AG09309 (cell line): ENCODE measurements at places on chromosomes 3 and 15.

- DNase-seq, result no peak
These were observed 220.7 kb upstream of the AZI2 start for GRCh38 chr3:28569357-28569756.

DNA sequence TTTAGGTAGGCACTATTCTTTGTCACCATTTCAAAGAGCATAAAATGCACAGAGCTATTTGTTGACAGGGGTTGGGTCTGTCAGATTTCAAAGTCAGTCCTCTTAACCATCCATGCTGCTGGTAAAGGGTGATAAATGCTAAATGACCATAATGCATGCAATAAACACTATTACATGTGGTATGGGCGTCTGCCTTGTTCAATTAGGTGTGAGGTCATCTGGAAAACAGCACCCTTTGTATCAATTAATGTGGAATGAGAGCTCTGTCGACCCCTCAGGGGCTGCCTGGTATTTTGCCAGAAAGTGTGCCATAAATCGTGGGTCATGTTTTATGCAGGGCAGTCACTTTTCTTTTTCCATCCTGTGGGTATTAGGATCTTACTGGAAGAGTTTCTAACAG lies 235.6 kb downstream of the SV2B start:
- no peak for DNase-seq

- peak; percentile 72 for DNase-seq
These were observed 495 bp upstream of the COL7A1 start for GRCh38 chr3:48595526-48596121.

- DNase-seq, result peak; percentile 24
These were observed 263.8 kb downstream of the SLCO3A1 start for GRCh38 chr15:92117261-92117731.

DNA sequence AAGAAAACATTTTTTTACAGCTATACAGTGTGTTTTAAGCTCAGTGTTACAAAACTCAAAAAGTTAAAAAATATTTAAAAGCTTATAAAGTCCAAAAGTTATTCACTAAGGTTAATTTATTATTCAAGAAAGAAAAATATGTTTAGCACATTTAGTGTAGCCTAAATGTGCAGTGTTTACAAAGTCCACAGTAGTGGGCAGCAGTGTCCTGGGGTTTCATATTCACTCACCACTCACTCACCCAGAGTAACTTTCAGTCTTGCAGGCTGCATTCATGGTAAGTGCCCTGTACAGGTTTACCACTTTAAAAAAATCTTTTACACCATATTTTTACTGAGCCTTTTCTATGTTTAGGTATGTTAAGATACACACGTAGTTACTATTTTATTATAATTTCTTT lies 300.2 kb upstream of the TRIM42 start:
- DNase-seq, result no peak

GRCh38 chr15:71804695-71805470 lies 5.5 kb upstream of the NR2E3 start:
- no peak for DNase-seq

GRCh38 chr3:177201700-177202397 lies 4.6 kb upstream of the TBL1XR1 start:
- DNase-seq, result peak; percentile 60

GRCh38 chr15:45573961-45574629 lies 13.1 kb upstream of the BLOC1S6 start:
- no peak for DNase-seq
